ENCODE measurements at places on chromosomes 4 and X.

GRCh38 chr4:133588306-133588705, 439.2 kb downstream of the PCDH10 start:
- no peak for DNase-seq

DNA sequence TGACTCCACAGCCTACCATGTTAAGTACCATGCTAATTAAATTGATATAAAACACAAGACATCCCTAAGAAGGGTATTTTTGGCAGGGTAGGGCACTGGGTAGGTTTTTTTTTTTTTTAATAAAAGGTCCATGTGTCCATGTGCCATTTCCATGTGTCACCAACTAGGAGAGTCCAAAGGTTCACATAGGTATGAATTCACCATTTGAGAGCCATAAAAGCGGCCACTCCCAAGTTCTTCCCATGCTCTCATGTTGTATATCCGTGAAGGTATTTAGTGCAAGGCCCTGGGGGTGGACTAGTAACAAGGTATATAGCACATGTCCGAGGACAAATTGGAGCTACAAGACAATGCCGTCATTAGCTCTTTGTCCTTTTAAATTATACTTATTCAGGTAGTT, 107.3 kb downstream of the PDE5A start:
- no peak for DNase-seq

- DNase-seq, result no peak
Measured at GRCh38 chr4:7227008-7227407, 34.7 kb downstream of the SORCS2 start.

DNA sequence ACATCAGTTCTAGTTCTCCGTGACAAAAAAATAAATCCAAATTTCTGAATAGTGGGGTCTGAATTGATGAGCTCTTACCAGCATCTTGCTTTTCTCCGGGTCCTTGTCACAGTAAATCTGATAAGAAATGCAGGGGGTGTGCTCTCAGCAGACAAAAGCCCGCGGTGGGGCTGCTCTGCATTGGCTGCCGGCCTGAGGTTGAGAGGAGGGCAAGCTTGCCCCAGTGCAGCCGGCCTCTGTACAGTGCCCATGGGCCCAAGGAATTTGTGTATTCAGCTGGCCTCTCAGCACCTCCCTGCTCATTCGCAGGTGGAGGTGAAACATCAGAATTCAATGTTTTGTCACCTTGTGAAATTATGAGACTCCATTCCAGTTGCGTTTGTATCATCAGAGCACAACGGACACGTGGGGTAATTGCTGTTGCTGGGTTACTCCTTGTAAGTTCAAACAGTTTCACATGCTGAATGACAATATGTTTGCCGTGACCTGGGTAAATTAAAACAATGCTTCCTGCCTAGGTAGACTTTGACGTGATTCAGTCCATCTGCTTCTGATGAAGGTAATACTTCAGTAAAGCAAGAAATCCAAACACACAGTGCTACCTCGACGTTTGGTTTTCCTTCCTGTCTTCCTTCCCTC, 596.4 kb downstream of the MID1IP1 start:
- peak; percentile 42 for DNase-seq

GRCh38 chr4:106801386-106801785, 234.7 kb downstream of the DKK2 start:
- no peak for DNase-seq

- no peak for DNase-seq
Measured at GRCh38 chr4:6619466-6620255, 20.8 kb upstream of the MRFAP1 start.

- DNase-seq, result no peak
Measured at GRCh38 chr4:7677086-7677485, 242.4 kb upstream of the PSAPL1 start.

- no peak for DNase-seq
Measured at GRCh38 chrX:44945736-44946135, 72.7 kb downstream of the KDM6A start.
